ENCODE measurements at places on chromosomes 5 and 9.
A peak's percentile ranks its signal among the peaks of the same experiment; 100 is the strongest.

- DNase-seq = no peak
Observed at GRCh38 chr5:31664566-31664965, 25.6 kb downstream of the PDZD2 start.

GRCh38 chr9:97563458-97564135 lies 62.1 kb downstream of the TMOD1 start:
- DNase-seq = no peak

GRCh38 chr5:167688341-167689130 lies 602.9 kb upstream of the WWC1 start:
- DNase-seq = peak; percentile 77

- no peak for DNase-seq
Observed at GRCh38 chr5:163248871-163249270, 188.5 kb upstream of the CCNG1 start.

DNA sequence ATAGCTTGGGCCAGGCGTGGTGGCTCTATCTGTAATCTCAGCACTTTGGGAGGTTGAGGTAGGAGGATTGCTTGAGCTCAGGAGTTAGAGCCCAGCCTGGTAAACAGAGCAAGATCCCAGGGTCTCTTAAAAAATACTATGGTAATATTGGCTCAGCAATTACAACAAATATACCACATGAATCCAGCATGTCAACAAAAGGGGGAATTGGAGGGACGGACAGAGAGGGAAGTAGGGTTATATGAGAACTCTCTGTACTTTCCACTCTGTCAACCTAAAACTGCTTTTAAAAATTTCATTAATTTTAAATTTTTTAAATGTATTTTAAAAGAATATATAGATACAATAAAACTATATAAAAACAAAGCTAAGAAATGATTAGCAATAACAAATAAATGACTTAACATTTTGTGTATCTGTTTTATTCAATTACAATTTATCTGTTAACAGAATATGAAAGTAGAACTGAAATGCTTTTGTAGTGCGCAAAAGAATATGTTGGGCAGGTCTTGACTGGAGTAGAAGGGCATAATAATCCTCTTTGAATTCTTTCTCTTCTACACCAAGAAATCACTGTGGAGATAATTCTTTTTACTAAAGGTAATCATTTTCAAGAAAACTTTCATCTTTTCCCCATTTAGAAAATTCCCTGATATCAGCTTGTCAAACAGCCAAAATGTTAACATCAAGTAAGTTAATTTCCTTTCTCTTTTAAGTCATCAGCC lies 12.9 kb upstream of the CDC42SE2 start:
- no peak for DNase-seq

GRCh38 chr9:109369285-109369684 lies 48.4 kb upstream of the EPB41L4B start:
- no peak for DNase-seq

GRCh38 chr5:138875946-138876345 lies 811 bp upstream of the LRRTM2 start:
- no peak for DNase-seq

DNA sequence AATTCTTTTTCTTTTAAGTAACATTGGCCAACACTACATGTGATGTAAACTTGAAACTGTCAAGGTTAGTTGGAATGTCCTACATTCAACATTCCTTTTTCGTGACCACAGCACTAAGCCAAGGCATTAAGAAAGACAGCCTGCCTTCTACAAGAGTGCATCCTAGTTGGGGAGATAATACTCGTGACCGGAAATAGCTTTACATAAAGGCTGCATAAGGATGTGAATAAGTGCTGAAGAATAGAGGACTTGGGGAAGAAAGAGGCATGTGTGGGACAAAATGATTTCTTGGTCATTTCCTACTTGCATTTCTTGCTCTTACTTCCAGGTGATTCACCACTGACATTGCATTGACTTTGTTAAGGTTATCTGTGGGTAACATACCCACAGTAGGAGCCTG lies 282.0 kb downstream of the DMRT2 start:
- DNase-seq = no peak

DNA sequence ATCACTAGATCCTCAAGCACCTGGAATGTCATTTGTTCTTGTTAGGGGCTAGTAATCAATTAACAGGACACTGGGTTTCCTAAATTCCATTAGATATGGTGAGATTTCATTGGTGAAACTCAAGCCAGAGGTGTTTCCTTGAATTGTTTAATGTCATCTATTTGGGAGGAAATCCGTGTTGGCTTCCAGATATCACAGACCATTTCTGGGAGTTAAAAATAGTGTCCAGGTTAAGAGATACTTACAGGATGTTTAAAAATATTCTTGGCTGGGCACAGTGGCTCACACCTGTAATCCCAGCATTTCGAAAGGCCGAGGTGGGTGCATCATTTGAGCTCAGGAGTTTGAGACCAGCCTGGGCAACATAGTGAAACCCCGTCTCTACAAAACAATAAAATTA lies 688.3 kb upstream of the WWC1 start:
- DNase-seq = no peak

DNA sequence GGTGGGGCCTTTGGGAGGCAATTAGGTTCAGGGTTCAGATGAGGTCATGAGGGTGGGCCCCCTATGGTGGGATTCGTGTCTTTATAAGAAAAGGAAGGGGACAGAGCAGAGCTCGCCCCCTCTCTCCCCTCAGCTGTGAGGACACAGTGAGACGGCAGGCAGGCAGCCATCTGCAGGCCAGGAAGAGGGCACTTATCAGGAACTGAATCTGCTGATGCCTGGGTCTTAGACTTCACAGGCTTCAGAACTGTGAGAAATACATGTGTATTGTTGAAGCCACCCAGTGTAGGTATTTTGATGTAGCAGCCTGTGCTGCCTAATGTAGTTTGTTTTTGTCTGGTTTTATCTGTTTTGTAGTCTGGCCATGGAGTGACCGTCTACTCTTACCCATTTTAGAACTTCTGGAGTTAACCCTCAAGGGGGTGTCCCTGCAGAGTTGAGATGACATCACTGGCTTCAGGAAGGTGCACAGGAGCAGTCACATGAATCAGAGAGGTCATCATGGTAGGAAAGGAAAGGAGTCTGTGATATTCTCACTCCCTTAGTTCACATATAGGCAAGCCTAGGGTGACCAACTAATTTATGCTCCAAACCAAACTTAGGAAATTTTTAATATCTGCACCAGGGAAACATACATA lies 71.0 kb downstream of the LRRC70 start:
- no peak for DNase-seq

- no peak for DNase-seq
Observed at GRCh38 chr5:122150215-122150614, 20.9 kb downstream of the ZNF474 start.

- DNase-seq = no peak
Observed at GRCh38 chr9:4838189-4838546, 45.4 kb downstream of the RCL1 start.

GRCh38 chr5:57174890-57175510 lies 1.1 kb downstream of the GPBP1 start:
- DNase-seq = no peak

GRCh38 chr5:139443831-139444453 lies 4.6 kb upstream of the DNAJC18 start:
- peak; percentile 63 for DNase-seq

GRCh38 chr5:105849701-105850100 lies 1821.0 kb downstream of the EFNA5 start:
- DNase-seq = no peak

GRCh38 chr5:37714756-37715155 lies 125.1 kb downstream of the GDNF start:
- DNase-seq = peak; percentile 61

DNA sequence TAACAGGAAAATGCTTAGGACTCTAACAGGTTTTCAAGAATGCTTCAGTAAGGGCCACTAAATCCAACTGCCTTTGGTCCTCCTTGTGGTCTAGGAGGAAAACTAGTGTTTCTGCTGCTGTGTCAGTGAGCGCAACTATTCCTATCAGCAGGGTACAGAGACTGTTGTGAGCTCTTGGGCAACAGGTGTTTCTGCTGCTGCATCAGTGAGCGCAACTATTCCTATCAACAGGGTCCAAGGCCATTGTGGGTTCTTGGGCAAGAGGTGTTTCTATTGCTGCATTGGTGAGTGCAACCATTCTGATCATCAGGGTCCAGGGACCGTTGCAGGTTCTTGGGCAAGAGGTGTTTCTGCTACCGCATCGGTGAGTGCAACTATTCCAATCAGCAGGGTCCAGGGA lies 256.3 kb downstream of the CDH10 start:
- no peak for DNase-seq
